ENCODE measurements at places on chromosomes 12 and 14. TPM values are rescaled to one million over a fixed set of nuclear protein-coding genes. Genes with fewer than 3 reads are reported as not detected.

Gene PLEKHA5
- 22.9 TPM for total RNA-seq

Gene CACNA2D4
- 11.0 TPM for total RNA-seq

GRCh38 chr14:105005329-105005928, 15.5 kb downstream of the CDCA4 start:
- no peak for DNase-seq

GRCh38 chr12:104957719-104958000, 430 bp downstream of the SLC41A2 start:
- no peak for DNase-seq

GRCh38 chr12:75751769-75752471, 240.5 kb upstream of the KRR1 start:
- DNase-seq, result no peak

GRCh38 chr12:72543777-72544467, 271.8 kb downstream of the TRHDE start:
- DNase-seq, result no peak

DNA sequence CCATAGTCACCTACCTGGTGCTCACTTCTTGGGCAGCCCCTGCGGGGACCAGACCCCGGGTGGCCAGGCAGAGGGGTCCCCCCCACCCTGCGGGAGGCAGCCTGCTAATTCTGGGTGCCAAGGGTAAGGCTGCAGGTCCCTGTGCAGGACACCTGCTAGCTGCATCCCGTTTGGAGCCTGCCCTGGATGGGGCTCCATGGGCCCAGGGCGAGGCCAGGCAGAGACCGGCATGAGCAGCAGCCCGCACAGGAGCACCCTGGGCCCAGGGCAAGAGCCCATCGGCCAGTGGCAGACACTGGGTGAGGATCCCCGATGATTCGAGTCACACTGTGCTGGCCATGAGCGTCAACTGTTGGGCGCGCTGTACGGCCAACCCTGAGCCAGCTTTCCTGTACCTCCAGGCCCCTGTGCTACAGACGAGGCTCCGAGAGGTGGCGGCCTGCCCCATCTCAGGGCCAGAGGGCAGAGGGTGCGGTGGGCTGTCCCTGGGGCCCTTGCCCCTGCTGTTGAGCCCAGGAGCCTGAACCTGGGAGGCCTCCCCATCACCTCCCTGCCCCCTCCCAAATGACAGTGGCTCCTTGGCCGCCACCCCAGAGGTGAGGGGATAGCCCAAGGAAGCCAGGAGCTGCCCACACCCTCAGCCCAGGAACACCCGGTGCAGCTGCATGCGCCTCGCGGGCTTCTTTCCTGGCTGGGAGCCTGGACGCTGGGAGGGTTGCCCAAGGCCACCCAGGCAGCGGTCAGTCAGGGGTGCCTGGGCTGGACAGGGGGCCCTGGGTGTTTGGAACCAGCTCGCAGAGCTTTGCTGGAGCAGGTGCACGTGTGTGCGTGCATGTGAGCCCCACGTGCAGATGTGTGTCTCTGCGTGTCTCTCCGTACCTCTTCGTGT, 47.7 kb downstream of the CYP46A1 start:
- no peak for DNase-seq
